ENCODE measurements at places on chromosomes 1 and 21.
A peak's percentile ranks its signal among the peaks of the same experiment; 100 is the strongest.

- DNase-seq = no peak
Measured at GRCh38 chr1:183588827-183589226, 1.4 kb downstream of the NCF2 start.

- no peak for DNase-seq
Measured at GRCh38 chr1:234361102-234361603, 12.1 kb upstream of the COA6 start.

- DNase-seq = no peak
Measured at GRCh38 chr1:113983391-113983790, 4.1 kb downstream of the OLFML3 start.

GRCh38 chr1:196651637-196652215 lies at the start of gene CFH:
Gene CFH, plus strand, starts transcription at chr1:196652043. Its CDS starts 75 bp downstream, at chr1:196652118.
- DNase-seq = peak; percentile 48

- no peak for DNase-seq
Measured at GRCh38 chr1:33349778-33350610, 29.1 kb upstream of the A3GALT2 start.

- no peak for DNase-seq
Measured at GRCh38 chr21:46320331-46320801, 3.3 kb downstream of the C21orf58 start.

DNA sequence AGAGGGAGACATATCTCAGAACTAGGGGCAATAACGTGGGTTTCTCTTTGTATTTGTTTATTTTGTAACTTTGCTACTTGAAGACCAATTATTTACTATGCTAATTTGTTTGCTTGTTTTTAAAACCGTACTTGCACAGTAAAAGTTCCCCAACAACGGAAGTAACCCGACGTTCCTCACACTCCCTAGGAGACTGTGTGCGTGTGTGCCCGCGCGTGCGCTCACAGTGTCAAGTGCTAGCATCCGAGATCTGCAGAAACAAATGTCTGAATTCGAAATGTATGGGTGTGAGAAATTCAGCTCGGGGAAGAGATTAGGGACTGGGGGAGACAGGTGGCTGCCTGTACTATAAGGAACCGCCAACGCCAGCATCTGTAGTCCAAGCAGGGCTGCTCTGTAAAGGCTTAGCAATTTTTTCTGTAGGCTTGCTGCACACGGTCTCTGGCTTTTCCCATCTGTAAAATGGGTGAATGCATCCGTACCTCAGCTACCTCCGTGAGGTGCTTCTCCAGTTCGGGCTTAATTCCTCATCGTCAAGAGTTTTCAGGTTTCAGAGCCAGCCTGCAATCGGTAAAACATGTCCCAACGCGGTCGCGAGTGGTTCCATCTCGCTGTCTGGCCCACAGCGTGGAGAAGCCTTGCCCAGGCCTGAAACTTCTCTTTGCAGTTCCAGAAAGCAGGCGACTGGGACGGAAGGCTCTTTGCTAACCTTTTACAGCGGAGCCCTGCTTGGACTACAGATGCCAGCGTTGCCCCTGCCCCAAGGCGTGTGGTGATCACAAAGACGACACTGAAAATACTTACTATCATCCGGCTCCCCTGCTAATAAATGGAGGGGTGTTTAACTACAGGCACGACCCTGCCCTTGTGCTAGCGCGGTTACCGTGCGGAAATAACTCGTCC lies 1.3 kb upstream of the OLIG2 start:
- no peak for DNase-seq

- no peak for DNase-seq
Measured at GRCh38 chr1:198326915-198327314, 170.1 kb downstream of the NEK7 start.

DNA sequence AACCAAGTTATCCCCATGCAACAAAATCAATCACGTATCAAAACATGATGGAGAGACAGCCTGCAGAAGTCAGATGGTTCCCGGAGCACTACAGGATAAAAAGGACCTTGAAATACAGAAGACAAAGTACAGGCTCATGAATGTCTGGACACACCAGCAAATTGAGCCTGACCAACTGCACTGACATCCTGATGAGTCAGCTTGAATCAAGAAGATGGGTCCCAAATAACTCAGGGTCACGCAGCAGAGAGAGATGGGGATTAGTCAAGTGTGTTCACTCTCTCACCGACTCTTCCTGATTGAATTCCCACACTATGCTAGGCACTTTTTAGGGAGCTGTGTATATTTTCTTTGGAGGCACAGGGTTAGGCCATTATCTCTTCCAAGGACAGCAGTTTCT lies 71.1 kb upstream of the DIRAS3 start:
- DNase-seq = no peak

DNA sequence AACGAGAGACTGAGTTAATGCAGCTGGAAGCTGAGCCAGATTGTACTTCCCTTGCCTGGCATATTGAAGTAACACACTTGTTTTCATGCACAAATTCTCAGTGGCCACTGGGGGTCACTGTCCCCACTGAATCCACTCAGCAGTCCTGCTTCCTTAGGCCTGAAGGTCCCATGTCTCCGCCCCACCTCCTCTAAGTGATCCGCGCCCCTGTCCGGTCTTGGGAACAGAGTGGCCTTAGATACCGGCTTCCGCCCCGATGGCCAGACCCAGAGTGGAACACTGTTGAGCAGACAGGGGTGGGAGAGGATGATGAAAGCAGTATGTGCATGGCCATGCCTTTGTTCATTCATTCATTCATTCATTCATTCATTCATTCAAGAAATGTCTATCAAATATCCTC lies 34.8 kb downstream of the CHAF1B start:
- peak; percentile 72 for DNase-seq

- DNase-seq = peak; percentile 65
Measured at GRCh38 chr1:158002631-158003405, 9.4 kb downstream of the KIRREL1 start.

- DNase-seq = no peak
Measured at GRCh38 chr1:224766266-224766665, 150.1 kb downstream of the CNIH3 start.

DNA sequence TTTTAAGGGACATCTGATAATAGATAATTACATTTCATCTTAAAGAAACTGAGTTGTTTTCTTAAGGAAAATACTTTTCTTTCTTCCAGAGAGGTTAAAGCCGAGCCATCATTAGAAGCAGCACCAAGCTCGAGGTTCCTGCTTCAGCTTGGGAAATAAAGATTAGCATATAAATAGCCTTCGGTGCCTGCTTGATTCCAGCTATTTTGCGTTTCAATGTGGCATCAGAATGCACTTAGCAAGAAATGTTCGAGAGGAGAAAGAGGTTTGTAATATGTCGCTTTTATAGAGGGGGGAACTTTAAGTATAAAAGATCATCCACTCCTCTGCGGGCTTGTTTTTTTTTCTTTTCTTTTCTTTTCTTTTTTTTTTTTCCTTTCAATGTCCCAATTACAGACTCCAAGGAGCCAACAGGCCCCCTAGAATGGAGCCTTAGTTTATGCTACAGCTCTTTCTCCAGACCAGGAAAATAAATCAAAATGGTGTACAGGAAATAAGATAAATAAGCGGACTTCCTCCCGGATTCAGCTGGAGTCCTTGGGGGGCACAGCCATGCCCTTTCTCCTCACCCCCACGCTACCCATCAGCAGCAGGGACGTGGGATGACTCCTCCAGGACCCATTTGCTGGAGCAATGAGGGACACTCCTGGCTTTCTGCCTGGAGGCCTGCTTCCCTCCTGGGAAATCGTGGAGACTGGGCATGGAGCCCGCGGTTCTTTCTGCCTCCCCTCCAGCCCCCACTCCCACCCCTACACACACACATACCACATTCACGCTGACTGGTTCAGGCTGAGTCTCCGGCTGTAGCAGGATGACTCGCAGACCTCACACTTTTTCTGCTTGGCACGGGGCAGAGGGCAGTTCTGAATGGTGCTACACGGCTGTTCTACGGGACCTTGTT lies 131.6 kb downstream of the RRAGC start:
- DNase-seq = peak; percentile 22

GRCh38 chr1:31786366-31787060 lies 22.4 kb upstream of the ADGRB2 start:
- no peak for DNase-seq

GRCh38 chr1:22273686-22274681 lies 131.1 kb upstream of the WNT4 start:
- DNase-seq = no peak

DNA sequence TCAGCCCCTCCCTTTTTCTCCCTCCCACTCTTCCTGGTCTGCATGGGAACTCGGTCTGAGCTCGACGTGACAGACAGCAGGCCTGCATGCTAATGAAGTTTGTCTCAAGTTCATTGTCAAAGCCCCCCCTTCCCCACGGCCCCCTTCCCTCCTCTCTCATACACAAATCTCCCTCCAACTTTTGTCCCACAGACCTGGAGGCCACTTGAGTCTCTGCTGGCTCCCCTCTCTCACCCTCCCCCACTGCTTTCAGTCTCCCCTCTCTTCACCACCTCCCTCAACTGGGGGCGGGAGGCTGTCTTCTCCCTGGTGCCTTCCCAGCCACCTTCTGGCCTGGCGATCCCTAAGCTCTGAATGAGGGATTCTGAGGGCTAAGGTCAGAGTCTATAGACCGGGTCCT lies 61.3 kb downstream of the RHBG start:
- no peak for DNase-seq

DNA sequence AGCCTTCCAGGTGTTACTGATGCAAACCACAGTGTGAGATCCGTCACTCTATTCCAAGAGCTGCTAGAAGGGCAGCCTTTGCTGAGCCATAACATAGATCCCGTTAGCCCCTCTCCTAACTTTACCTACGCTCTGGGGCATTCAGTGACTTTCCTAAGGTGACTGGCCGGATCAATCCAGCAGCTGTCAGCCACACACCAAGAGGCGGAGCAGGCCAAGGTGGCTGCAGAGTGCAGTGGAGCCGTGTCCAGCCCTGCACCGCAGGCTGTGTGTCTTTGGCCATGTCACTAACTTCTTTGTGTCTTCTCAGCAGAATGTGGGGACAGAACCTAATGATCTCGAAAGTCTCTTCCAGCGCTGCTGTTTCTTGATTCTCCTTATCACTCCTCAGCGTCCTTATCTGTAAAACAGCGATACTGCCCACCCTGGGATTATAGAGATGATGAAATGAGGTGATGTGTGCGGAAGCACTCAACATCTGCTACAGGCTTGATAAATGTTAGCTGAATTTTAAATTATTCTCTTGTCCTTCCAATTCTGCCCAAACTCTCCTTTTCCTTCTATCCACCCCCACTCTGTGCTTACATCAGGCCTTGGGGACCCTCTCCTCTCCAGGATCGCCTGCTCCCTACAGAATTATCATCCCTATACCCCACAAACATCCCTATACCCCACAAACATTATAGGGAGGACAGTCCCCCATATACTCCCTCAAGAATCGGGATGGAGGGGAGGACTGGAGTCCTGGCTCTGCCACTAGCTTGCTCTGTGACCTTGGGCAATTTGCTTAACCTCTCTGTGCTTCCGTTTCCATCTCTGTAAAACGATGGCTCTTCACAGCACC lies 25.8 kb upstream of the LRRN2 start:
- DNase-seq = no peak

DNA sequence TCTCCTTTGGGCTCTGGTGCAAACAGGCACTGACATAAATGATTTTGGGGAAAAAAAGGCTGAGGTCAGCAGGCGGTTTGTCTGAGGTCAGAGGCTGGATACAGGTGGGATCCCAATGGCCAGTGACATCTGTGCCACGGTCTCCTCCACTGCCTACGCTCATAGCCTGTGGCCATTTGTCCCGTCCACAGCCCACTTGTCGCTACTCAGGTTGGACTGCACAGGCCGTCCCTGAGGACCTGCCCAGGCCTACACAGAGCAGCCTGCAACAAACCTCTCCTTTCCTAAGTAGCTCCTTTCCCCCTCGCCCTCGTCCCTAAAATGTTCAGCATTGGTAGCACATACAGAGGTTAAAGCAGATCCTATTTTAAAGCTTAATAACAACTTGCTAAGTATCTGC lies 150.7 kb downstream of the ZBTB18 start:
- DNase-seq = no peak

DNA sequence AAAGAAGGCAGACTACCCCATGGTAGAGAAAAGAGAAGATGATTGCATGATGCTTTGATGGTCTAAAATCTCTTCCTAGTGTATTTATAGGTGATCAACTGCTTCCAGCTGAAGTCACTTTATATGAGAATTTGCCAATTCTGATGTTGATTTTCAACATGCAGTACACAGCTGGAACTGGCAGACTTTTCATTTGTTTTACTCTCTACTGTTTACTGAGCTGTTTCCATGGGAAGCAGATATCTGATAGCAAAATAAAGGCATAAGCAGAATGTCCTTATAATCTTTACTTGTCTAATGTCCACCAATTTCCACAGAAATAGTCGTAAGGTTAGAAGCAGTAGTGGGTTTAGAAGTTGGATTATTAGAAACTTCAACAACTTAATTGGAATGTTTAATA lies 74.9 kb downstream of the SYDE2 start:
- DNase-seq = no peak

- DNase-seq = no peak
Measured at GRCh38 chr1:50197216-50197615, 88.5 kb downstream of the ELAVL4 start.

DNA sequence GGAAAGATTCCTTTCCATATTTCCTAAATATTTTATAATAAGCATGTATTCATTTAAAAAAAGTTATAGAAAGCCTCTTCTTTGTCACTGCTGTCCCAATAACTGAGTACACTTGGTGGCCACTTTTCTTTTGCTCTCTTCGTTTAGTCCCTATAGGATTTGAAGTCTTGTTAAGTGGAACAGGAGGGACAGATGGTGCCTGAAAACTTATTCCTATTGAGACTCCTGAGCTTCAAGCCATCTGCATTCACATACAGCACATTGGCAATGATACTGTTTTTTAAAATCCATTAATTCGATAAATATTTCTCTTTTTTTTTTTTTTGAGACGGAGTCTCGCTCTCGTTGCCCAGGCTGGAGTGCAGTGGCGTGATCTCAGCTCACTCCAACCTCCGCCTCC lies 2.0 kb upstream of the ZBTB40 start:
- no peak for DNase-seq

- no peak for DNase-seq
Measured at GRCh38 chr1:231719485-231720183, 93.0 kb downstream of the DISC1 start.

- no peak for DNase-seq
Measured at GRCh38 chr1:186689376-186689775, 9.2 kb upstream of the PTGS2 start.

GRCh38 chr21:33266789-33267135 lies 595 bp downstream of the IL10RB start:
- DNase-seq = no peak
